A549 treated with CpdA at 1 μM for 4 hours (cell line): ENCODE measurements at places on chromosomes 5 and 9. TPM values are rescaled to one million over a fixed set of nuclear protein-coding genes. Genes with fewer than 3 reads are reported as not detected.

ARHGEF39 gene
- total RNA-seq: 12.3 to 19.6 TPM (median 18.5 TPM) in 5 replicates

FUT7 gene
- total RNA-seq: 0.05 TPM in 2 of 5 replicates, not detected in the others

IGIP gene
- 0.91 to 1.2 TPM (median 1.0 TPM) in 5 replicates for total RNA-seq

FRMD3 gene
- total RNA-seq: 1.5 to 2.7 TPM (median 1.9 TPM) in 5 replicates

PIP5KL1 gene
- total RNA-seq: 1.5 to 2.6 TPM (median 1.8 TPM) in 5 replicates

GPR150 gene
- 0.07 to 0.15 TPM (median 0.08 TPM) in 4 of 5 replicates, not detected in the other for total RNA-seq
